ENCODE measurements at places on chromosomes 7 and 10. TPM values are rescaled to one million over a fixed set of nuclear protein-coding genes. Genes with fewer than 3 reads are reported as not detected.

Gene CDC123
- 185 TPM for total RNA-seq

Gene C10orf53
- total RNA-seq: not detected

Gene TAS2R3
- total RNA-seq: 2.2 TPM

Gene LMTK2
- 15.1 TPM for total RNA-seq

Gene MEOX2
- total RNA-seq: not detected

Gene TM9SF3
- total RNA-seq: 84.5 TPM

Gene COL1A2
- total RNA-seq: 6.0 TPM

DNA sequence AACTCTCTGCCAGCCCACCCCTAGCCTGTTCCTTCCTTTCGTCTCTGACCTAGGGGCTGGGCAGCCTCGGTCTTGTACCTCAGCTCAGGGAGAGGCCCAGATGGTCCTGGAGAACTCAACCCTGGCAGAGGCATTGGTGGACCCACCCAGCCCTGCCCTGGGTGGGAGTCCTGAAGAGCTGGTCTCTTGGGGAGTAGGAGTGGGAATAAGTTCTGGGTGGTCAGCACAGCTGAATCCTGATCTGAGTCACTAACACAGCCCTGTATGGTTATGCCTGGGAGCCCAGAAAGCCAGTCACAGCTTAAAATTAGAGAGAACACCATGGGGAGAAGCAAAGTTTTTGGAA is 84.0 kb downstream of the SORBS1 start:
- DNase-seq: no peak

DNA sequence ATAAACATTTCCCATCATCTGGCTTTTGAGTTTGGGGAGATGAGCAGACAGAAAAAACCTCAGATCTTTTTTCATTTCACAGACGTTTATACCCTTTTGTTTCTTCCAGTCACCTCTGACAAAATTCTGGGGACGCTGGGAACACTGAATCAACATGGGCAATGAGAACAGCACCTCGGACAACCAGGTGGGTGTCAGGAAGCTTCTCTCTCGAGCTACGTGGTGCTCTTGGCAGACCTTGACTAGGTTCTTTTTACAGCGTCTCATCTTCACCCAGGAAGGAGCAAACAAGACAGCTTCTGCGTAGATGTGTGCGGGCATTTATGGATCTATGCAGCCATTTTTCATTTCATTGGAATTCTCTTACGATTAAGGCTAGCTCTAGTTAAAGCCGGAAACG is 32.9 kb downstream of the TACC2 start:
- DNase-seq: no peak

- DNase-seq: no peak
Measured at GRCh38 chr7:49623943-49624342, 149.5 kb upstream of the VWC2 start.

DNA sequence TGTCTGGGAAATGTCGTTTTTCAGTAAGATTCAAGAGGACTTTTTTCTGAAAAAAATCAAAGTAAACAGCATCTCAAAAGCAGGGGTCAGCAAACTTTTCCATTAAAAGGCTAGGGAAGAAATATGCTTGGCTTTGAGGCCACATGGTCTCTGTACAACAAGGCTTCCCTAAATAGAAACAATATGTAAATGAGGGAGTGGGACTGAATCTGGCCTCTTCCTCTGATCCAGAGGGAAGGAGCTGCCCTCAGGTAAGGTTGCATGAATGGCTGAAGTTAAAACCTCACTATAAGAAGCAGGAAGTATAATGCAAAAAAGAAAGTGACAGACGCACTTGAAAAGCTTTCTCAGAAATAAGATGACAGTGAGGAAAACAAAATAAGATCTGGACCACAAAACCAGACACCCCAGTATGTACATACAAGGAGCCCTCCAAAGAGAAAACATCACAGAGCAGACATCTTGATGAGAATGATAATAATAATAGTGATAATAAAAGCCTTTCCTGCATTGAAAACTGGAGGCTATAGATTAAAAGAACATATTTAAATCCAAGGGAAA is 115.2 kb downstream of the PLXNA4 start:
- peak; percentile 73 for DNase-seq

- no peak for DNase-seq
Measured at GRCh38 chr10:52484206-52485065, 170.4 kb downstream of the DKK1 start.

GRCh38 chr10:133027482-133027881 is 60.2 kb upstream of the ADGRA1 start:
- DNase-seq: no peak

DNA sequence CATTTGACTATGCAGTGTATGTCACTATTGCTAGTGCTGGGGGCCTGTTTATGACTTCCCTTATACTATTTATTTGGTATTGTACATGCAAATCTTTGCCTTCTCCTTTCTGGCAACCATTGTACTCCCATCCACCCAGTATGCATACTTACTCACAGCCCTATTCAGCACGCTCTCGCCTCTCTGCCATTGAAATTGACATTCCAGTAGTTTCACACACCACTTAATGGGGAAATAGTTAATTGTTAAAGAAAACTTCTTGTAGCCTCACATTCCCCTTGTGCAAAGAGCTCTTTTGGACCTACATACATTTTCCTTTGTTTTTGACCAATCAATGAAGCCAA is 9.9 kb downstream of the CLDN12 start:
- DNase-seq: no peak

DNA sequence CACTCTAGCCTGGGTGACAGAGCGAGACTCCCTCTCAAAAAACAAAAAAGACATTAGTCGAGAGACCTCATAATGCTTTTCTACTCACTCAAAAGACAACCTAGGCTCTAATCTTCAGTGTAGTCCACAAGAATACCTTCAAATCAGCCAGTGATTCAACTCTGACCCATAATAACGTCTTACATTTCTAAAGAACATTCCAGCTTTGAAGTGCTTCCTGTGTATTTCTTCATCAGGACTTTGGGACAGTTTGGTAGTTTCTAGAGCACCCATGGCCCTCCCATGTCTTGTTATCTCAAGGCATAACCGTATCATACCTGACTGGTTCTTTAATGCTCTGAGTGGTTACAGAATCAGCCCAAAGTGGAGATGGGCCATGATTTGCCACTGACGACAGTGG is 221.3 kb downstream of the SKIDA1 start:
- DNase-seq: no peak

DNA sequence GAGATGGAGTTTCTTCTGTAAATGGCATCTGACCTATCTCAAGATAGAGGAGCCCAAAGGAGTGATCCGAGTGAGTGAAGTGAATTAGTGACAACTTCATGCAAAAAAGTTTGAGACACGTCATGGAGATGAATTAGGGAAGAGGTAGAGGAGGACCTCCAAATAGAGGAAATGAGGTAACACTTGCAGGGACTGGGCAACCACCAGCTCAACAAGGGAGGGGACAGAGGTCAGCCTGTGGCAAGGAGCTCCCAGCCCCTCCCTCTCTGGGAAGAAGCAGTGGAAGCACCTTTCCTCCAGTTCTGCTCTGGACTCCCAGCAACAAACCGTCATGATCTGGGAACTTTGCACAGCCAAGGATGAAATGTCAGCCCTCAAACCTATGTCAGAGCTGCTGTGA is 83.5 kb upstream of the IKZF1 start:
- DNase-seq: no peak

- DNase-seq: no peak
Measured at GRCh38 chr7:2433713-2434550, 30.5 kb downstream of the CHST12 start.

DNA sequence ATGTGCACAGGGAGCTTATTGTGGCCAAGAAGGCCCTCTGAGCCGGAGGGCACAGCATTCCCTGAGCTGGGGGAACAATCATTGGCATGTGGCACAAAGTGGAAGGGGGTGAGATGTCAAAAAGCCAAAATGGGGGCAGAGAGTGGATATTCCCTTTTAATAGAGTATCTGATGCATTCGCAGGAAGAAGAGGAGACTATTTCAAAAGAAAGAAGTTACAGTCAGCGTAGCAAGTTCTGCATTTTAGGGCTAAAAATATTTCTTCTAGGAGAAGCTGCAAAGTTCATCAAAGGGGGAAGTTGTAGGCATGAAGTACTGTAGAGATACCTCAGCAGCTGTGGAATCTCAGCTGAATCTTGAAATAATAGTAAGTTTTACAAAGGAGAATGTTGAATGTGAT is 136.0 kb upstream of the WDR11 start:
- DNase-seq: no peak

DNA sequence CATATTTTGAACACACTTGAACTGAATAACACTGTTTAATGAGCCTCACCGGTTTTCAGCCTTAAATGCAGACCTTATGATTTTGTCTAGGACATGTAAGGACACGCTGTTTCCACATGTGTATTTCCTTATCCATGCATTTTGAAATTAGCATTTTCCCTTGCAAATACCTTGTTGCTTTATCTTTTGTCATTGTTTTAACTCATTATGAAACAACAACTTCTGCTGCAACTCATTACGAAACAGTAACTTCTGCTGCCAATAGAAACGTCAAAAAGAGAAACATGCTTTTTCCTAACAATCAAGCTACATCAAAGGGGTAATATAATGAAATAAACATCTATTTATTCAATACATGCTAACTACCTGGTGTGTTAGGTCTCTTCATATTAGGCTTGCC is 322.0 kb downstream of the AGMO start:
- DNase-seq: no peak

- DNase-seq: no peak
Measured at GRCh38 chr7:102313997-102314780, 27.5 kb downstream of the SH2B2 start.

- no peak for DNase-seq
Measured at GRCh38 chr7:148735967-148736366, 37.3 kb downstream of the CUL1 start.

DNA sequence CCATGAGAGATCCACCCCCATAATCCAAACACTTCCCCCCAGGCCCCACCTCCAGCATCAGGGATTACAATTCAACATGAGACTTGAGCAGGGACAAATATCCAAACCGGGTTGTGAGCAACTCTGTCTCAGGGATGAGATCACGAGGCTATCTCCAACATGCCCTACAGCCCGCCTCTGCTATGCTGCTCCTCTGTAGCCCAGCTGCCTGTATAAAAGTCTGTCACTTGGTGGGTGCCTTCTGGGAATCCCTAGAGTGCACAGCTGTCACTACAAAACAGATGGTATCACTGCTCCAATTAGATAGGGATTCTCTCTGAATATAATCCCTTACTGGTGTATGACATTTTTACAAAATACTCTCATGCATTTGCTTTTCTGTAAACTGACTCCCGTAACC is 114.9 kb upstream of the NANOS1 start:
- no peak for DNase-seq

DNA sequence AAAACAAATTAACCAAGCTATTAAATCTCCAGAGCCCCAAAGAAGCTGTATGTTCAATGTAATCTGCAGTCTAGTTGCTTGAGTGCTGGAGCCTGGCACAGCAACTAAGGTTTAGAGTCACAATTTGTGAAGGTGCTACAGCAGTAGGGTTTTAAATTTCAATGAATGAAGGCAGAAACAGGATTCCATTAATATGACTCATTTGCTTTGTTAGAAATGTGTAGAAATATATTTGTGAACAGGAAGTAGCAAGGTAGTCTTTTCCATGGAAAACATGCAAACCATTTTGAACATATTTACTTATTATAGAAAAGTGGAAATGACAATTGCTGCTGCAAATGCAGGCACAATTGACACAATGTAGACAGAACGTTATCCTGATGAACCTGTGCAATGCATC is 149.0 kb upstream of the STEAP4 start:
- DNase-seq: peak; percentile 3

DNA sequence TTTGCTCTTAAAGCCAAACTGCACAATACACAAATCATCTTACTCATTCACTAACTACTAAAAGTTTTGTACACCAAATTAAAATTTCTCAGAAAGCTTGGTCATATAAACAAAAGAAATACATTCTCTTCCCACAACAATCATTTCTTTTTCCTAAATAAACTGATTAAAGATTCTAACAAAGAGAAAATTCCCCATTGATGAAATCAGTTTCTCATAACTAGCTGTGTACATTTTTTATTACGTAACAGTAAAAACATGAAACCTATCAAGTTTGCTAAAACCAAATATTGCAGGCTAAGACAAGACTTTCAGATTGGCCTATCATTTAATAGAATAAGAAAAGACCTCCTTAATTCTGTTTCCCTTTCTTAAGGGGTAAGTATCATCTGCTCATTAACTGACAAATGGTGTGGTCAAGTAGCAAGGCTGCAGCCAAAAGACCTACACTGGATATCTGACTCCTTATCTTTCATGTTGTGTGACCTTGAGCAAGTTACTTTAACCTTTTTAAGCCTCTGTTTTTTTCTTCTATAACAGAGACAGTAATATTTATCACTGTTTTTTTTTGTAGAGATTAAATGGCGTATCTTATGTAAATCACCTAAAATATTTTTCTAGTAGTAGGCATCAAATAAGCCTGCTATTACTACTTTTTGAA is 22.4 kb downstream of the NAMPT start:
- DNase-seq: no peak

GRCh38 chr7:115211171-115211570 is 289.3 kb downstream of the MDFIC start:
- no peak for DNase-seq

- DNase-seq: peak; percentile 57
Measured at GRCh38 chr10:33365871-33366411, 31.5 kb upstream of the NRP1 start.
